Fibroblast of skin of abdomen (primary cell): ENCODE measurements at places on chromosomes 6 and 20.
A peak's percentile ranks its signal among the peaks of the same experiment; 100 is the strongest.

DNA sequence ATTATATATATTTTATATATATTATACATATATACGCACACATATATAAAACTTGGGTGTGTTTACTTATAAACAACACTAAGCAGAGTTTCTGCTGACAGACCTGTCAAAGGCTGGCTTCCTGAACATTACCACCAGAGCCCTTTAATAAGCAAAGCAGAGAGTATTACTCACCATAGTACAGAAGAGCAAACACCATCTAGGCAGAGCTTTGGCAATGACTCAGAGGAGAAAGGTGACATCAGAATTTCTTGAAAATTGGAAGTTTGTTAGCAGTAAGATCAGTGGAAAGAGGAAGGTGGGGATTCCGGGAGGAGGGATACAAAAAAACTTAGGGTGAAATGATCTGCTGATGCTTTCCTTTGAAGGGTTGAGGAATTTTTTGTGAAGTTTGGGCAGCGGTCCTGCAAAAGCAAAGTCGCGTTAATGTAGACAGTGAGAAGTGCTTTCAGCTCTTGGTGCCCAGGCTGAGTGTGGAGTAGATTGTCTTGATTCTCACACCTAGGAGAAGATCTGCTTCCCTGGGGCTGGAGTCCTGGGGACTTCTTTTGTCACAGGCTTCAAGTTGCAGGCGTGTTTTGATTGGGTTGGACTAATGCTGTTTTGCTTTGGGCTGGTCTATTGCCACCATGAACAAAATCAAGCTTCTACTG, 109.6 kb upstream of the BACH2 start:
- DNase-seq, result peak; percentile 76

DNA sequence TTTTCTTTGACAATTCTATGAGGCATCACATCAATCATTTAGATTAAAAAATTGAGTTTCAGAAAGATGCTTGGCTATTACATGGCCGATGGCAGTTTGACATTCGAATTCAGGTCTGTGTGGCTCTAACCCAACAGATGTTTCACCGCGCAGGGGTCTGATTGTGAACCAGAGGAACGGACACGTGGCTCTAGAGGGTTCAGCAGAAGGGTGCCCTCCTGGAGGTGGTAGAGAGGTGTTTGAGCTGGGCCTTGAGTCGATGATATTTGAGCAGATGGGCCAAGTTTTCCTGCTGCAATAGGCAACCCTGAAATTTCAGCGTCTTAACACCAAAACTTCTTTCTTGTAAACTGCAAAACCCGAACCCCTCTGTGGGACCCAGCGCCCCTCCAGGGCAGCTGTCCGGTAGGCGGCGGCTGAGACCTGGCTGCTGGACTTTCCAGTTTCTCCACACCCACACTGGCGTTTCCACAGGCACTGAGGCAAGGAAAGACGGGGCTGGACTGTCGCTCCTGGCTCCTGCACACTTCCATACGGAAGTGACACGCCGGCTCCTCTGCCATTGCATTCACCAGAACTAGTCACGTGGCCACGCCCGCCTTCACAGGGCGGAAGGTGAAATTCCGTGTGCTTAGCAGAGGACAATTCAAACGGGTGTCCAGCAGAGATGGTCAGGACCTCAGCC, 11.3 kb upstream of the AFDN start:
- DNase-seq, result no peak

- DNase-seq, result no peak
Measured at GRCh38 chr20:64130876-64131275, 23.5 kb upstream of the NPBWR2 start.

GRCh38 chr20:50012282-50013263, 29.8 kb downstream of the SNAI1 start:
- no peak for DNase-seq

DNA sequence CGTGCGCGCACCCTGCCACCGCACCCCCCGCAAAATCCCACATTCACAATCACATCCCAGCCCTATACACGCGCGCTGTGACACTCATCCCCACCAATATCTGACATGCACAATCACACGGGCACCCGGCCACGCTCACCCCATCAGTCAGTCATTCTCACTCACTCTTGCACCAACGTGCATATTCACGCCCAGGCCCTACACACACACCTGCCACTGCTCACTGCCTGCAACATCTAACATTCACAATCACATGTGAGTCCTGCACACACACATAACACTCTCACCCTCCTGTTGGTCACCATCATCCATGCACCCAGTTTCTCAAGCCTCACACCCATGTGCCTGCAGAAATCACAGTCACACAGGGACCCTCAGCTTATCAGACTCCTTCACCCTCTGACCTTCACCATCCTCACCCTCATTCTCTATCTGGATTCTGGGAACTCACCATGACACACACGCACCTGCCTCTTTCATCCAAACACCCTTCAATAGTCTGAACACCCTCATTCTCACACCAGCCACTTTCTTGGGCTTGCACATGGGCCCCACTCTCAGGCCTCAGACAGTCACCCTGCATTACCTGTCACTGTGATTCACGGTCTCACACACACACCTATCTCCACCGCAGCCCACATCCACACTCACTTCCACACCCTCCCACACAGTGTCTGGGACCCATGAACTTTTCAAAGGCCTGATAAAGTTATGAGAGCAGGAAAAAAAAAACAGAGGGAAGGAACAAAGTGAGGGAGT, 748 bp upstream of the ATP9A start:
- DNase-seq, result no peak

- DNase-seq, result no peak
Measured at GRCh38 chr6:40535819-40536380, 51.3 kb downstream of the LRFN2 start.

- DNase-seq, result peak; percentile 31
Measured at GRCh38 chr20:37326666-37327065, 19.3 kb upstream of the SRC start.

GRCh38 chr20:51335329-51335841, 207.1 kb downstream of the NFATC2 start:
- DNase-seq, result peak; percentile 100

DNA sequence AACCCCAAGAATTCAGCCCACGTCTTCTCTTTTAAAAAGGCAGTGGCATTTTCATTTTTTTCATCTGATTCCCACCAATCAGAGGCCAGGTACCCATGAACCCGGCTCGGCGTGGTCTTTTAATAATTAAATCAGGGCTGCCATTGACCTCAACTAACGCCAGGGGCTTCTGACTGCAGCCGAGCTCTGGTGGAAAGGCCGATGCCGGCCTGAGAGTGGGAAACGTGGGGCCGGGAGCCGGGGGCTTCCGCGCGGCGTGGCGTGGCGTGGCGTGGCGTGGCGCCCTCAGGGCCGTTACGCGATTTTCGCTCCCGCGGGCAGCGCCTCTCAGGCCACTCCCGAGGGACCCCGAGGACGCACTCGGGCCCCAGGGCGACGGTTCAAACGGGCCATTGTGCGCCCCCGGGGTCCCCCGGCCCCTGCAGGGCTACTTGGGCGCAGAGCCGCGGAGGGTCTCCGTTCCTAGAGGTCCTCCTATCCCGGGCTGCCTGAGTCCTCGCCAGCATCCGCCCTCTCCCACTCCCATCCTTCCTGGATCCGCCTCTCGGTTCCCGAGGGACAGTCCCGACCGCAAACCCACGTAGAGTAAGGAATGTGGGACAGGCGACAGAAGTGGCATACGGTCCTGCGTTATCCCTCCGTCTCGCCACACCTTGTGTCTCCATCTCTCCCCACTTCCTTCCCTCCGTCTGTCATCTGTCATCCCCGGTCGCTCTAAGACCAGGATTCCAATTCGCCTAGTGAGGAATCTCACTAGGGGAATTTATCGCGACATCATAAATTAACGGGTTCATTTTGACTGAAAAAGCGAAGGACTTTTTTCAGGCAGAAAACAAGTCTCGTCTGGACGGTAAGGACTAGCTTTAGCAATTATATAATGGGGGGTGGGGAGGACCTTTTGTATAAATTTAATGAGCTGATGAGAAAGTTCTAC, 876 bp upstream of the TBPL1 start:
- peak; percentile 78 for DNase-seq

GRCh38 chr20:58890518-58891085, 38.1 kb downstream of the GNAS start:
- DNase-seq, result peak; percentile 90

GRCh38 chr6:48200869-48201390, 89.9 kb upstream of the PTCHD4 start:
- DNase-seq, result no peak

DNA sequence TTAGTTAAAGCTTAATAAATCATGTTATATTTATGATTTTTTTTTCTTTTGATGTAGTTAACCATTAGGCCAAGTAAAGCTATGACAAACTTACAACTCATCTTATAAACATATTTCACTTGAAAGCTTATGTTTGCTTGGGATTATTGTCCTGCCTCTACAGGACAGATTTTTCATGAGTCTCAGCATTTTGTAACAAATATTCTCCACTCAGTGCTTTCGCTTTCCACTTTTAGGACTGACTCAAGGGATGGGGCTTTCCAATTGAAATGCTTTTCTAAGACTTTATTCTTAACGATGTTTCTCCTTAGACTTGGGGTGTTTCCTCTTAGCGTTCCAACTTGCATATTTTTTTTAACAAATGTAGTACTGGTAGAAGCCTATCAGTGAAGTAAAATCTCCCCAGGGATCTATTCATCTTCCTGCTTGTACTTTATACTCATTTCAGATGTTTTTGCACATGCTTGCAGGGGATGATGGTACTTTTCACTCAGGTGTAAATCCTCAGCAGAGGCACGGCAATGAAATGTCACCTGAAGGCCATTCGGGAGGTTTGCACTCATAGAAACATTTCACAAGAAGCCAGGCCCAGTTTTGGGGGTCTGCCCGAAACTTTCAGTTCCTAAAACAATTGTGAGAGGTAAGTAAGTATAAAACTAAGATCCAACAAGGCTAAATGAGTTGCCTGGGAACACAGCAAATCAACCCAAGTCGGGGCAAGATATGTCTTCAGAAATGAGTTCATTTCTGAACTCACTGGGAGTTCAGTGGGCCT, 298.1 kb upstream of the FOXQ1 start:
- DNase-seq, result no peak

DNA sequence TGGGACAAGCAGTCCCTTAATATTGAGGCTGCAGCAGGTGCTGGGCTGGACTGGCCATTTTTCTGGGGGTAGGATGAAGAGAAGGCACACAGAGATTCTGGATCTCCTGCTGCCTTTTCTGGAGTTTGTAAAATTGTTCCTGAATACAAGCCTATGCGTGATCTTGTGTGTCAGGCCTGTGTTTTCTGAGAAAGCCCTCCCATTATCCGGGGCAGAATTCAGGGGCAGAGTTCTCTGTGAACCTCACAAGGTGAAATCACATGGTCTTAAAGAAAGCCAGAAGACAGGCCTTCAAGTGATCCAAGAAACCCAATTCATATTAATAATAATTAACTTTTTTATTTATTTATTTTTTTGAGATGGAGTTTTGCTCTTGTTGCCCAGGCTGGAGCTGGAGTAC, 12.5 kb downstream of the CCN5 start:
- no peak for DNase-seq

DNA sequence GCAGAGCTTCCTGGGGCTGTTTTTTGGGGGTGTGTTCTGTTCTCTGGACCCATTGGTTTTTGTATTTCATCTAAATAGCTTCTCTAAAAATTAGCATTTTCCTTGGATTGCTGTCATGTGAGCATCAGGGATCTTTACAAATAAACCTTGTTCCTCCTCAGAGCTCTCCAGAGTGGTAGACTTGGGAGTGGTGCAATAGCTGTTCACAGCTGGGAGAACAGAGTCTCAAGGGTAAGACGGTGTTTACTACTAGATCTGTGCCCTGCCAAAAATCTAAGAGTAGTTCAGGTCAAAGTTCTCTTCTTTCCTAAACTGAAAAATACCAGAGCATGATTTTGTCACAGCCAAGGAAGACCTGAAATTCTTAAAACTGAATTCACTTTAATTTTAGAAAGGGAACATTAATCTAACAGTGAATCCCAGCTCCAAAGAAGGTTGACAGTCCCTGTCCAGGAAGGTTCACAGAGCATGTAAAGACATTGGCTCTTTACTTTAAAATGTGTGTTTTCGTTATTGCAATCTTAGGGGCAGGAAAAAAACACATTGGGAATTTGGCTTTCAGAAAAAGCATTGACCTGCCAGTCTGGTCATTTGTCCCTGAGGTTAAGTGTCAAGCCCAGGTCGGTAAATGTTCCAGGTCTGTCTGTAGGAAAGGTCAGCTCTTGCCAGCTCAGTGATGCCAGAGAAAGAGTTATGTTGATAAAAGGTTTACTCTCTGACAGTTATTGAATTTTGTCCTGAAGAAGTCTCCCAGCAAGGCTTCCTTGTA, 43.3 kb downstream of the VAPB start:
- DNase-seq, result no peak

DNA sequence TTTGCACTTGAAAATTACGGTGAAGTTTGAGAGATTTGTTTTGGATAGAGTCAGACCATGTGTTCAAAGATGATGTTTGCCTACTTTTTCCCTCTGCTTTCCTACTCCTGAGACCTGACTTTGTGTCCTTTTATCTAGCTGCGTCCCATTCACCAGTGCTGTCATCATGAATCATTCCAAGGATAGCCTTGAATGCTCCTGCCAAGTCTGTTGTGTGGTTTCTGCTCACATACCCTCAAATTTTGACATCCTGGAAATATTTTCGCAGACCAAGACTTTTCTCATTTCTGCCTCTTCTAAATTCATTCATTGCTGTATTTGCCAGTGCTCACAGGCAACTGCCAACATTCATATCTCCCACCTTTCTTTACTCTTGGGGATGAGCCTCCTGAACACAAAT, 175.9 kb upstream of the SCGN start:
- peak; percentile 62 for DNase-seq

DNA sequence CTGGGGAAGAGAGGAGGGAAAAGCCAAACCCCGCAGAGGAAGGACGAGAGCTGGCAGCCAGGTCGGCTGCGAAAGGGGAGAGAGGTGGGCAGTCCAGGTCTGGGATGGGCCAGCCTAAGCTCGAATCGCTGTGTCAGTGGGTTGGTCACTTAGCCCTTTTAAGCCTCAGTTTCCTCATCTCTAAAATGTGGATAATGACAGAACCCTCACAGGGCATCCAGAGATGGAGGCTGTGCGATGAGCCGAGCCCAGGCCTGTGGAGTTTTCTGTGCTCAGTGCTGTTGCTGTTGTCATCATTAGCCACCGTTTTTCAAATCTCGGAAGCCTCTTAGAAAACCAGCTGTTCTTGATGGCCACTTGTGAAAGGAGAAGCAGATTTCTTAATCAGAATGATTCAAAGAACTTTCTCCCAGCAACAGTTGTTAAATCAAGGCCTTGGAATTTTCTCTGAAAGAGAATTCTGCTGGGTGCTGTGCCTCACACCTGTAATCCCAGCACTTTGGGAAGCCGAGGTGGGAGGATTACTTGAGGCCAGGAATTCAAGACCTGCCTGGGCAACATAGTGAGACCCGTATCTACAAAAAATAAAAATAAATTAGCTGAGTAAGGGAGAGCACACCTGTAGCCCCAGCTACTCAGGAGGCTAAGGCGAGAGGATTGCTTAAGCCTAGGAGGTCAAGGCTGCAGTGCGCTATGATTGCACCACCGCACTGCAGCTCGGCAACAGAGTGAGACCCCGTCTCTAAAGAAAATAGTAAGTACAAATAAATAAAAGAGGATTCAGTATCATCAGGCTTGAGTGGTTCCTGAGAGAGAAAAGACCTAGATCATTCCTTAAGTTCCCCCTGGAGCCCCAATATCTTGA, 46.3 kb upstream of the ENTPD6 start:
- DNase-seq, result no peak

GRCh38 chr20:43372051-43372450, 85.6 kb upstream of the SRSF6 start:
- DNase-seq, result no peak
